ENCODE measurements at places on chromosomes 2 and 18.

DNA sequence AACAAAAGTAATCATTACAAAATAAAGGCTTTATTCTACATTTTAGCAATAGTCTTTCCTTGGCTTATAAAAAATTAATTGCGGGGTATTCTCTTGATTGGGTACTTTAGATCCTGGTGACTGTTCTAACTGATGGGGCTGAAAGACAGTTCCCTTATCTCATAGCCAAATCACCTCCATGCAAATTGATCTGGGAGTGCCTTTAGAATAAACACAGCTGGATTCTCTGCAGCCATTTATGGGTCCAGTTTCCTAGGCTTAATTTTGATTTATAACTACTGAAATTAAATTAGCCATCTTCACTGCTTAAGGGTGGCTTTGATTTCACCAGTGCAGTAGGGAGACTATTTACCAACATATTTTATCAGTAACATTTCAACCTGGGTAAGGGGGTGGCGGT is 337.1 kb downstream of the NRXN1 start:
- DNase-seq = no peak

DNA sequence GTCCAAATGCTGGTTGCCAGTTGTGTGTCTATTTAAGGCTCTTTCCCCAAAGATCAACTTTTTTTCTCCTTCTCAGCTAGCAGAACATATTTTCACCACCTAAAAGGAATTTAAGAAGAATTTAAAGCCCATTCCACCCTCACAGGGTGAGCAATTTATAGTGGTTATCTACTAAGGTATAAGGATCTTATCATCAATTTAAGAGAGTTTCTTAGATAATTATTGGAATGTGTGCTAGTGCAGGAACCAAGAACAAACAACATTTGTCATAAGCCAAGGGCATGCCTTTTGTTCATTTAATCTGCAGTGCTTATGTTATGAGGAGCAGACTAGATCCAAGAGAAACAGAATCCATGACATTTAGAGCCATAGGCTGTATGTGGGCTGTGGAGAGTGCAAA is 37.2 kb downstream of the NLRC4 start:
- DNase-seq = no peak

DNA sequence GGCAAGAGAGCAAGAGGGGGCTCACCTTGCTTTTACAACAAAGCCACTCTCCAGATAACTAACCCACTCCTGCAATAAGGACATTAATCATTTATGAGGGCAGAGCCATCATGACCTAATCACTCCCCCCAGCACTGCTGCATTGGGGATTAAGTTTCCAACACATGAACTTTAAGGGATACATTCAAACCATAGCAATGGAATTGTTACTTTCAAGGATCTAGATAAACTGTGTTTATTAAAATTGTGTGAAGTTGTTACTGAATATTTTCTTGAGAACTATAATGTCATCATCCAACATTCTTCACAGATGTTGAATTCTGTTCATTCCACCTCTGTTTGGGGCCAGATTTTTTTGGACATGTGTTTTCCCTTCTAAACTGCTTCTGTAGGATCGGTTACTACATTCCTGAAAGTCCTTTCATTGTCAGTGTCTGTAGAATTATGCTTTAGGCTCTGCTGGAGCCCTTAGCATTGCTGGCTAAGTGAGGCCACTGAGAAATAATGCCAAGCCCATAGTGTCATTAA is 50.4 kb downstream of the SPATS2L start:
- no peak for DNase-seq

DNA sequence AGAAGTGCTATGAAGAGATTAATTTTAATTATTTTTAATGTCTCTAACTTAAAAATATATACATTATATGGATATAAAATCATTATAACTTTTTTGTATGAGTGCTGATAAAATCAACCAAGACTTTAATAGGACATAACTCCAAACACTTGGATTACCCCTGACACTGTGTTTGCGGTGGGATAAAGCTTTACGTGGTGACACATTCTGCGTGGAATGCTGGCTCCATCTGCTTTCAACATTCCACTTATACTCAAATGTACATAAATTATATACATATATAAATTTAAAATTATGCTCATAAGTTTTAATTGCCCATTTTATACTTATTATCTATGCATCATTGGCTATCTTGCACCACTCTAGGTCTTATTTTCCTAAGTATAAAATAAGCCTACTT is 30.5 kb downstream of the LINC00305 start:
- no peak for DNase-seq

DNA sequence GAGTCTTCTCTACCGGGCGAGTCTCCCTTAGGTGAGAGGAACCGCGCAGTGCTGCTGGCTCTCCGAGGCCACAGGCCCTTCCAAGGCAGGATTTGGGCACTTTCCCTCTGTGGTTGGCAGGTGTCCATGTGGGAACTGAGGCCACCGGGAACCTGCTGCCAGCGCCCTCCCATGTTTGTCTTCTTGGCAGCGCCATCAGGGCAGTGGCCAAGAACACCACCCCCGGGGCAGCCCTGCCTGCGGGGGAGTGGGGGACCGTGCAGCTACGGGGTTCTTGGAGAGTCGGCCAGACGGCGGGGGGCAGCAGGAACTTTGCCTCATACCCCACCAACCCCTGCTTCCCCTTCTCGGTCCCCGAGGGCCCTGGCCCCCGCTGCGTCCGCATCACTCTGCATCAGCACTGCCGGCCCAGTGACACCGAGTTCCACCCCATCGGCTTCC is 10.0 kb downstream of the CAPN10 start:
- no peak for DNase-seq

GRCh38 chr2:212176151-212176550 is 362.5 kb downstream of the ERBB4 start:
- DNase-seq = no peak

GRCh38 chr18:34330308-34330707 is 105.6 kb upstream of the NOL4 start:
- no peak for DNase-seq

DNA sequence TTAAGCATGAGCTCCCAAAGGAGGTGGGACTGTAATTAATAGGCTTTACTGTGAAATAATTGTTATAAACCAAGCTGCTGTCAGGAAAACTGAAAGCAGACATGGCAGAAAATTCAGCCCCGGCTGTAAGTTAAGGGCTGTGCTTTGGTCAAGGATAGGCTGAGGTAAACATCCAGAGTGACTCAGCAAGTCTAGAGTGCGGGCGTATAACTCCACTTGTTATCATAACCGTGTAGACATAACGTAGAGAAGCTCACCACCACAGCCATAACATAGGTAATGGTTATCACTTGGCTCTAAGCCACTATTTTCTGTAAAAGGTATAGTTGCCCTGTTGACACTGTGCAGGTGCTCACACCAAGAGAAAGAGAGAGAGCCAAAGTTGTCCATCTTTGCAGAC is 316.8 kb downstream of the DCDC2C start:
- DNase-seq = peak; percentile 52

DNA sequence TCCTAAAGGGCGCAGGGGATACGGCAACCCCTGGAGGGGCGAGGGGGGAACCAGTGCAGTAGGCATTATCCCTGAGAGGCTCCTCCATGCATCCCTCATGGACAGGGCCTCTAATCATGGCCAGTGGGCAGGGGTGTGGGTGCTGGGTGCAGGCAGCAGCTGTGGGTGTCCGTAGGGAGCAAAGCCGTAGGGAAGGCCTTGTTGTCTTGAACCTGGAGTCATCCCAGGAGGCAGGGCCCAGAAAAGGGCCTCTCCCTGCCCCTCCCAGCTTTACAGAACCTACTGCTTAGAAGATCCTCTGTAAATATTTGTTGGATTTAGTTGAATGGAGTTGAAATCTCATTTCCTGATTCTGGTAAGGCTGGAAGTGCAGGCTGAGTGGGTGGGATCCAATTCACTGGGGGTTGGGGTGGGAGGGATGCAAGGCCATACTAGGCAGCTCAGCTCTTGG is 207.0 kb upstream of the HAAO start:
- no peak for DNase-seq

DNA sequence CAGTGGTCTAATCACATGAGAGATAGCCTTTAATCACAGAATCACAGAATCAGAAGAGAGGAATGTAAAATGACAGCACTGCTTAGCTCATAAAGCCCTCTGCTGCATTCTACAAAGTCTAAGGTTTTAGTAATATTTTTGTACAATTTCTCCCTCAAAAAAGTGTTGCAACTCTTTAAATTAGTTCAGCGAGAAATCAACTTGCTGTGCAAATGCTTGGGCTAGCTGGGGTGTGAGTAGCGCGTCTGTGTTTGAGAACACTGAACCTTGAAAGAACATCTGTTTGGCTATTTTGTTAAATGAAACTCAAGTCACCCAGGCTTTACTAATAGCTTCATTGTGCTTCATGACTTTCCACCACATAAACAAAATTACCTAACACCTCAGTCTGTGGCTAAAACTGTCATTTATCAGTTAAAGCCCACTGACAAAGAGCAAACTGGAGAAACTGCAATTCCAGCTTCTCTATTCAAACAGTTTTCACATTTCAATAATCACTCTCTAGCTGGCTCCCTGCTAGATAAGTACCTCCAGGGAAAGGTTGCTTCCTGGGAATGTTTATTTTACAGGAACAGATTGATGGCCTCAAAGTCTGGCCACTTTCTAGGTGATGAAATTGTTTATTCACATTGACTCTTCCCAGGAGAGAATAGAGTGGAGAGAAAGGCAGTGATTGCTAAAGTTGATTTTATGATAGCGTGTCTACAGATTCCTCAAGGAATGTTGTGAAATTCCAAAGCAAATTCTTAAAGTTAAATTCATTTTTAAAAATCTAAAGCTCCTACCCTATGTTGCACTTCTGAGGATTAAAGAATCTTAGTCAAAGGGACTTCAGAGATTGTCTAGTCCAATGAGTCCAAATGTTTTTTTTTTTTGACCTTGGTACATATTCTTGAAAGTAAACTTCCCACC is 36.0 kb upstream of the STAT1 start:
- no peak for DNase-seq

DNA sequence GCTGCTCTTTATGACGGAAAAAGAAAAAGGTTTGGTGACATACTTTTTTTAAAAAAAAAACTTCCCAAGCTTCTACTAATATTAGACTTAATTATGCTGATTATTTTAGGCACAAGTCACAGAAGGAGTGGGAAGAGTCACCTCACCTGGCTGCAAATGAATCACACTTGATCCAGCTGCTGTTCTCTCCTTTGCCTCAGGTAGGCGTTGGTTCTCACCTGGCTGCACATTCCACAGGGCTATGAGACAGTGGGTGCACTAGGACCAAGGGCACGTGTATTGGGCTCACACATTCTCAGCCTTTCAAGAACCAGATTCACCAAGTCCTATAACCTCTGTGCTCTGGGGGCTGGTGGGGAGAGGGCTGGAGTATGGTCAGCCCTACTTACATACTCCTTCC is 93.3 kb downstream of the TGFA start:
- DNase-seq = no peak

DNA sequence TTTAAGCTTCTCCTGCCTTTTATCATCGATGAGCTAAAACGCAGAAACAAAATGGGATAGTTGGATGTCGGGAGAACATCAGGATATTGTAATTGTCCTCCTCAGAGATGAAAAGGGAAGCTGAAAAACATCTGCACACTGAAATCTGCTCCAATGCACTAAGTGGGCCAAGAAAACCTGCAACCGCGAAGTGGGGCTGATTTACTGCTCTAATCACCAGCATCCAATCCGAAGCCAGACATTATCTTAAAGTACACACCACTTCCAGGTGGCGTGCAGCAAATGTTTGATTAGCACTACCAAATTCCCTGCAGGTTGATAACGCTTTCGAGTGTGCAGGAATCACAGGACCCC is 230.3 kb upstream of the SLC14A2 start:
- no peak for DNase-seq

DNA sequence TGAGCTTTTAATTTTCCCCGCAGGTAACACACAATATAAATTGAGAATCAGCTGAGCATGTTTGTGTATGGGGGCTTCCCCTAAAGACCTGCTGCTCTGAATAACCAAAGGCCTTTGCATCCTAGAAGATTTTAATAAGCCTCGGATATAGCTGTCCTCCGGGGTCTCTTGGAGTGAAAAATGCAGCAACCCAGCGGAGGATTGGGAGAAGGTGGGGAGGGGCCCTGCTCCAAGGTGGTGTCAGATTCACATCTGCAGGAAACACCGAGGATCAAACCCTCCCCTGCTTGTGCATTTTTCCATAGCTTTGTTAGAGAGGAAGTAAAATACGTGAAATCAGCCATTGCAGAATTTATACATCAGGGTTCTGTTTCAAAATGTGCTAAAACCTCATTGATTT is 63.0 kb upstream of the OTOF start:
- DNase-seq = peak; percentile 2

DNA sequence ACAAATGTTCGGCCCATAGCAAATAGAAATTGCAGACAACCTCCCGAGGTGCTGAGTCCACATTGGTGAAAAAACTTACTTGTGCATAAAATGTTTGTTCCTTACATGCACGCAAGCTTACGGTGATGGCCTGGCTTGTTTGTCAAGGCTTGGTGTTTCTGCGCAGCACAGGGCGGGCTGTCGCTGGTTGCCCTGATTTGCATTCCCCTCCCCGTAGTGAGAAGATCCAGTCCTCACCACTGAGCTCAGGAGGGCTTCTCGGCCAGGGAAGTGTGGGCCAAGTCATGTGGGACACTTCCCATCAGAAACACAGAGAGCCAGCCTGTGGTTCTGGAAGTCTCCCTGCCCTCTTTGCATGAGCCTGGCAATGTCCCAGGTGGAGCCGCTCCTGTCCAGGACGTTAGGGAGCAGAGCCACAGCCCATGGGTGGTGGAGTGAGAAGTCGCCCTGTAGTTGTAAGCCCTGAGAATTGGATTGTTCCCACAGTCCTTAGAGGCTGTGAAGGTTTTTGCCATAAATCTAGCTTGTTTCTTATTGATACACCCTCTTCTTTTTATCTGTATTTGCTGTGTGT is 152.7 kb downstream of the TWIST2 start:
- no peak for DNase-seq

DNA sequence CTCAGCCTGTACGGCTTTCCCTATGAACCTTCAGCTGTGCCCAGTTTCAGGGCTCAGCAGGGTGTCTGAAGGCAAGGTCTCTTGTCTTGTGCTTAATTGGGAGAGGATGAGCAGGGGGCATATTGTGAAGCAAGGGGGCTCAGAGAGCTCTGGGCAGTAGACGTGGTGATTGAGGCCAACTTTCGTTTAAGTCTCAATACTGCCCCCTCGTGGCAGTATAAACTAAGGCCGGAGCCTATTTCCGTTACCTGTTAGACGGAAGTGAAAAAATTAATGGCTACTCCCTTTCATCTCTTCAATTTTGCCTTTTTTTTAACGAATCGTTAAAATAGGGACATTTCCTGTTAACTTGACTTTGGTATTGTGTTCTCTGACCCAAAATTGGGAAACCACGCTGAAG is 193.4 kb downstream of the TDRD15 start:
- peak; percentile 30 for DNase-seq

GRCh38 chr2:74039611-74040010 is 54.9 kb downstream of the TET3 start:
- no peak for DNase-seq

- no peak for DNase-seq
These were observed 41.0 kb upstream of the TAF4B start for GRCh38 chr18:26185267-26185666.

- no peak for DNase-seq
These were observed 16.6 kb downstream of the DPP4 start for GRCh38 chr2:162057426-162057825.

- no peak for DNase-seq
These were observed 162.5 kb downstream of the TTC32 start for GRCh38 chr2:19739256-19739655.
